ENCODE measurements at places on chromosomes 16 and 17.

DNA sequence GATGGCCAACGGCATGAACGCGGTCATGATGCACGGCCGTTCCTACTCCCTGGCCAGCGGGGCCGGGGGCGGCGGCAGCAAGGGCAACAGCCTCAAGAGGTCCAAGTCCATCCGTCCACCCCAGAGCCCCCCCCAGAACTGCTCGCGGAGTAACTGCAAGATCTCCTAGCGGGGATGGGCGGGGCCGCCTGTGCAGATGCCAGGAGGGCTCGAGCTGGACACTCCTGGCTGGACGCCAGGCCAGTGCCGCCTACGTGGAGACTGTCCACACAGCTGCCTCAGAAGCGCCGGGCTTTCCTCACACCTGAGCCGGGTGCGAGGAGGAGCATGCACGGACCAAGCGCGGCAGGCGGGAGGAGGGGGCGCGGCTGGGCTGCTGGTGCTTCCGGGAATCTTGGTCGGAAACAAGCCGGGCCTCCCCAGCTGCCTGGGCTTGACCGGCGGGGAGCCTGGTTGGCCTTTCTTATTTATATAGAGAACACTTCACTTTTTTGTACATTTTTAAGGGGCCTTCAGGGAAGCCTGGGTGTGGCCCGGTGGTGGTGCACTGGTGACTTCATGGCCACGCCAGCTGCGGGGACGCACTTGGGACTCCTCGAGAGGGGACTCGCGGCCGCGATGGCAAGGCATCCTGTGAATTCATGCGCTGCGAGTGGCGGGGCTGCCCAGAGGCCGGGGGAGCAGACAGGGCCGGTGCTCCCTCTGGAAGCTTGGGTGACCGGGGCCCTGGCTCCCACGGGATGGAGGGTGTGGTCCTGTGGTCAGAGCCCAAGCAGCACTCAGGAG, 3.1 kb upstream of the WFIKKN1 start:
- no peak for DNase-seq

- DNase-seq: no peak
Observed at GRCh38 chr17:46948544-46948943, 25.6 kb downstream of the GOSR2 start.

- DNase-seq: peak; percentile 28
Observed at GRCh38 chr17:44363613-44364159, at the start of gene FAM171A2. FAM171A2 (minus strand) TSS chr17:44363853; CDS start chr17:44363714, 139 bp downstream.

DNA sequence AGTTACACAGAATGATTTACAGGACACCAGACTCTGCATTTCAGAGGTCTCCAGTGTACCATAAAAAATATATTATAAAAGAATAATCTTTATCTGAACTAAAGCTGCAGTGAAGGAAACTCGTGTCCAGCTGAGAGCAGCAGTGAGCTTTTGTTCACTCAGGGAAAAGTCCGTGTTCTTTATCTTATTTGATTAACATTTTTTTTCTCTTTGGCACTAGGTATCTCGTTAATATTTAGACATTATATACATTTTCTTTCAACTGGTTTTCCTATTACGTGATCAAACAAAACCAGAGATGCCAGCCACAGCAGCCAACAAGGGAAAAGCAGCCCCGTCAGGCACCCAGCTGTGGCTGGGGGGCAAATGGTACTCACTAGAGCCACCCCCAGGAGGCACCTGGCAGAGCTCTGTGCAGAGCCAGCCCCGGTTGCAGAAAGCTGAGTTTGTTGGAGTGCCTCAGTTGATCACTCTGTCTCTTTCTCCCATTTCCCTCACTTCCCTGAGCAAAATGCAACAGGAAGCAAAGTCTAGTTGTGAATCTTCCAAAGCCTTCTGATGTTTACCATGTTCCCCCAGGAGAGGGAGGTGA, 1.1 kb upstream of the HS3ST4 start:
- no peak for DNase-seq

- DNase-seq: no peak
Observed at GRCh38 chr17:28219771-28220170, 99.2 kb upstream of the TMEM97 start.

GRCh38 chr17:17866897-17867296, 30.1 kb upstream of the SREBF1 start:
- DNase-seq: no peak
